Central memory CD4-positive, alpha-beta T cell (primary cell): ENCODE measurements at places on chromosomes 16 and 17.

DNA sequence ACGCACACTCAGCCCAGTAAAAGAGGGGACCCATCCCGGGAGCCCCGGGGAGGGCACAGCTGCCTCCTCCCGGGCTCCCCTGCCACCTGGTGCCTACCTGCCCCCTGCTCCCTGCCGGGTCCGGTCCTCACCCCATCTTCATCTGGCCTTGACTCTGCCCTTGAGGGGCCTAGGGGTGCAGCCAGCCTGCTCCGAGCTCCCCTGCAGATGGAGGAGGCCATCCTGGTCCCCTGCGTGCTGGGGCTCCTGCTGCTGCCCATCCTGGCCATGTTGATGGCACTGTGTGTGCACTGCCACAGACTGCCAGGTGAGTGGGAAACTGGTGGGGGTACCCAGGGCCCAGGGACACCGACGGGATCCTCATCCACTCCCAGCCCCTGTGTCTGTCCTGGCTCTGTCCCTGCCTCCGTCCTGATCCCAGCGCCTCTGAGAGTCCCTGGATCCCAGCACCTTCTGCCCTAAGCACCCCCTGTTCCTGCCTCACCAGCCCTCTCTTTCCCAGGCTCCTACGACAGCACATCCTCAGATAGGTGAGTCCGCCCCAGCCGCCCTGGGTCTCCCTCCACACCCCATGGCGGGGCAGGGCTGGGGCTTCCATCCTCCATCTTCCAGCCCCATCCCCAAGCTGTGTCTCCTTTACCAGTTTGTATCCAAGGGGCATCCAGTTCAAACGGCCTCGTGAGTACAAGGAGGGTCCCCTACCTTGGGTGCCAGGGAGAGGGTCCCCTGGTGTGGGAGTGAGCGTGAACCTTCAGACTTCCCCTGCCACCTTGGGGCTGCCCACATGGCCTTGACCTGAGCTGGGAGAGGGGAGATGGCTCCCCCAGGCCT, 574 bp downstream of the LAT start:
- DNase-seq: no peak

DNA sequence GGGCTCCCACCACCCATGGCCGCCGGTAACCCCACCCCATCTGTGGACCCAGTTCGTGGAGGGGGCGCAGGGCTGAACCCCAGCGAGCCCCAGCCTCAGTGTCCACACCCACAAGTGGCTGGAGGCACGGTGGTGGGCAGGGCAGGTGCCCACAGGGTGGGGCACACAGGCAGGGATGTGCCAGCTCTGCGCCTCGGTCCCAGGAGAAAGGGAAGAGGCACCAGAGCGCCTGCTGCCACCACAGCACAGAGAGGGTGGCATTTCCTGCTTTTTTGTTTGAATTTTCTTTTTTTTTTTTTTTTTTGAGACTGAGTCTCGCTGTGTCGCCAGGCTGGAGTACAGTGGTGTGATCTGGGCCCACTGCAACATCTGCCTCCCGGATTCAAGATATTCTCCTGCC, 19.0 kb downstream of the ZFPM1 start:
- no peak for DNase-seq

- peak; percentile 26 for DNase-seq
Measured at GRCh38 chr17:1455291-1455796, 688 bp downstream of the CRK start.

- DNase-seq: peak; percentile 87
Measured at GRCh38 chr17:75113798-75114551, 4.2 kb downstream of the ARMC7 start.

DNA sequence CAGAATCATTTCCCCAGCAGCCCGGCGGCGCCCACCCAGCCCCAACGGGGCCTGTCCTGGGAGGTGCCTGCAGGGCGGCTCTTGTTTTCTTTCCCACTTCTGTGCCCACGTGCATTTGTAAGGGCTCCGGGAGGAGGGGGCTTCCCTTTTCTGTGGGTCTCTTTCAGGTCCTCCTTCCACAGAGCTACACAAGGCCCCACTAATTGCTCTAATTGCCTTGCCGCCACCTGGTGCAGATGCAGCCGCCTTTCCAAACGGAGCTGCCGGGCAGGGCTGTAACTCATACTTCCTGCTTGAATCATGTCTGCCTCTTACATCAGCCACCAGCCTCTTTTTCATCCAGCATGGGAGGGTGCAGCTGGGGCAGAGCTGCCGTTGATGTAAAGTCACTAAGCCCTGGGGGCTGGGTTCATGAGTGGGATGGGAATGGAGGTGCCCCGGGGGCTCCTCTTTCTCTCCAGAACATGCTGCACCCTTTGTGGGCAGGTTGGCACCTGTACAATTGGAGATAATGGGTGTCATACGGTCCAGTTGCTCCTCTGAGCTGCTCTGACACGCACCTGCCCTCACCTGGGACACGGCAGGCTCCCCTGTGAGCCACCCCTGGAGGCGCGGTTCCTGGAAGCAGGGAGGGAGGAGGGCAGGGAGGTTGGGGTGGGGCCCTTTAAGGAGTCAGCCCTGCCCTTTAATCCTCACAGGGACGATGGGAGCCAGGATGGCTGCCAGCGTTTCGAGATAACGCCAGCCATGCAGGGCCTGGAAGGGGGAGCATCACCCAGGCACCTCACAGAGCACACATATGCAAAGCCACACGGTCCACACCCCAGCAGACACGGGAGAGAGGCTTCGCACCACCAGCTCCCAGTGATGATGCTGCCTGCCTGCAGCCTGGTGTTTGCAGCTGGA, 41.1 kb upstream of the KLHDC4 start:
- DNase-seq: peak; percentile 15

- DNase-seq: peak; percentile 1
Measured at GRCh38 chr17:30969989-30970830, 629 bp upstream of the RNF135 start.

- DNase-seq: no peak
Measured at GRCh38 chr16:2335286-2335895, 5.1 kb downstream of the ABCA3 start.

DNA sequence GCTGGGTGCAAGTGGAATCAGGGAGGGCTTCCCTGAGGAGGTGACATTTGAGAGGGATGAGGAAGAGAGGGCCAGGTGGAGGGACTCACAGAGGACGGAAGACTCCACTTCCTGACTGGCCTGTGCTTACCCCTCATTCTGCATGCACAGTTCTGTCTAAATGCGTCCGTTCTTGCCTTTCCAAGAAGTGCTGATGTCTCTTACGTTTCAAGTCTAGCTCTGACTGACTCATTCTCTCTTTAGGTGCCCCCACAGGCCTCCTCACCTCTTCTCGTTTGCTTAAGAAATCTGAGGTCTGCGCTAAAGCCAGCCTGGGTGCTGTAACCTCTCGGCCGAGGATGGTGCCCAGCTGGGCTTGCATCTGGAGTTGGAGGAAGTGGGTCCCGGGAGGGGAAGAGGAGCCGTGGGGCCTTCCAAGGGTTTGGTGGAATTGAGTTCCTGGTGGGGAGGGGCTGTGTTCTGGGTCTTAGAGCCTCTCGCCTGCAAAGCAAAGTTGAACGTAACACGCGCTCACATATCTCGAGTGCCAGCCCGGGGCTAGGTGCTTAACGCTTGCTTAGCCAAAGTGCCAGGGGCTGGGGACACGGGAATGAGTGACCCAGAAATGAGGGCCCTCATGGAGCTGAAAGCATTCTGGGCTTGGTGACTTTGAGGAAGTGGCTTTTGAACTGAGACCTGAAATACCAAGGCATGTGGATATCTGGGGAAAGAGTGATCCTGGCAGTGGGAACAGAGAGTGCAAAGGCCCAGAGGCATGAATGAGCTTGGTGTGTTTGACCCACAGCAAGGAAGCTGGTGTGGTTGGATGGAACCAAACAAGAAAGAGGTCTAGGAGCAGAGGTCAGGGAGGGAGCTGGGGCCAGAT, 4.8 kb downstream of the IL4R start:
- peak; percentile 36 for DNase-seq

GRCh38 chr16:12675852-12676251, 127.8 kb downstream of the CPPED1 start:
- DNase-seq: no peak

DNA sequence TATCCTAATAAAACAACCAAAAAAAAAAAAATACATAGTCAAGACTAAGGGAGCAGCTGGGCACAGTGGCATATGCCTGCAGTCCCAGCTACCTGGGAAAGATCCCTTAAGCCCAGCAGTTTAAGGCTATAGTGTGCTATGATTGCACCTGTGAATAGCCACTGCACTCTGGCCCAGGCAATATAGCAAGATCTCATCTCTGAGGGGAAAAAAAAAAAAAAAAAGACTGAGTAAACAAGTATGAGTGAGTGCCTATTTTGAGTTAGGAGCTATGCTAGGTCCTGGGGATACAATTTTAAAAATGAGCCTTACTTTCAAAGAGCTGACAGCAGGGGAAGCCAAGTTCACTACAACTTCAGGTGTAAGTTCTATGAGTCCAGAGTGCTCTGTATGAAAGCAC, 55.4 kb downstream of the GRB2 start:
- no peak for DNase-seq

- peak; percentile 70 for DNase-seq
Measured at GRCh38 chr16:48353565-48354163, 31.5 kb downstream of the SIAH1 start.

DNA sequence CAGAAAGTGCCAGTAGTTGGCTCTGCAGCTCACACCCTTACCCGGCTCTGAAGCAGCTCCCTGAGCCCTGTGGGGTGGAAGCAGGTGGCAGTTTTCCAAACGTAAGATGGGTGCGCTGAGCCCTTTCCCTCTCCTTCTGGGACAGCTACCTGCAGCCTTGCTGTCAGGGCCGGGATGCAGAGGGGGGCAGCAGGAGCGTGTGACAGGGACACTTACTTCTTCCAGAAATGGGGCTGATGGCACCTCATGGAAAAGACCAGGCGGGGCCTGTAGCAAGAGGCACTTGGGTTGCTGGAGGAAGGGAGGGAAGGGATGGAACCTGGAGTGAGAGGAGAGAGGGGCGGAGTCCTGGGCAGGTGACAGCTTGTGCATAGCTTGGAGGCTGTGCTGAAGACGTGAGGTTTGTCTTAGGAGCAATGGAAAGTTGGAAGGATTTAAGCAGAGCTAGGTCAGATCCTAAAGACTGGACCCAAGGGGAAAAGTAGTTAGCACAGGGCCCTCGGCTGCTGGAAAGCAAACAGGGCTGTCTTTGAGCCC, 216.8 kb upstream of the RPL38 start:
- no peak for DNase-seq

GRCh38 chr17:70780031-70780430, 610.7 kb downstream of the KCNJ2 start:
- DNase-seq: no peak

DNA sequence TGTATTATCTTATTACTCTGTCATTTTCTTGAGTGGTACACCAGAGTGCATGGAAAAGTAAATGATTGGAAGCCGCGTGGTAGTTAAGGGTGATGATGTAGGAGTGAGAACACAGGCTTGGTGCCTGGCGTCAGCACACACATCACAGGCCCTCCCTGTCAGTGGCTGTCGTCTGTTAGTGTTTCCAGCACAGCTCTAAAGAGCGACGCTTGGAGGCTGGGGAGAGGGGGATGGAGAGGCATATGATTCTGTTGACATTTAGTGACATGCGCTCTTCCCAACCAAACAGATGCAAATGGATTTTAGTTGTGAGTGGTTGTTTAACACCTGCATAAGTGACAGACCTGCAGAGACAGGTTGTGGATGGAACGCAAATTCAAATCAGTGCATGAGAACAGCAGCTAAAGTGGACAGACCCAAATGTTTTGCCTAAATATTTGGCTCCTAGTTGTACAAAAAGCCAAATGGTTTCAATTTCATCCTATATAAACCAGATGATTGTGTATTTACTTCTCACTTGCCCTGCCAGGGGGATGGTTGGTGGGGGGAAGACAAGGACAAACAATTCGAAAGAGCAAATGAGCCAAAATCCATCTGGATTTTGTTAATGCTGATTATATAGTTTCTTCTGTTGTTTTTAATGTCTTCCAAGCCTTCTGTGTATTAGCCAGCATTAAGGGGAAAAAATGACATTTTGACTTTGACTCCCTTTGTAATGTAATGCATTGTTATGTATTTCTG, 222.3 kb downstream of the WWOX start:
- no peak for DNase-seq

GRCh38 chr16:89192956-89193575, 7.3 kb downstream of the SLC22A31 start:
- no peak for DNase-seq
